A549 treated with ZK216348 at 1 μM for 4 hours (cell line): ENCODE measurements at places on chromosomes 12 and 14. TPM values are rescaled to one million over a fixed set of nuclear protein-coding genes. Genes with fewer than 3 reads are reported as not detected.

The MUCL1 gene
- not detected in 5 replicates for total RNA-seq

The GLT1D1 gene
- not detected in 5 replicates for total RNA-seq

The TBC1D30 gene
- total RNA-seq = 1.2 to 2.1 TPM (median 1.8 TPM) in 5 replicates

The TMEM63C gene
- total RNA-seq = 1.1 to 3.3 TPM (median 2.2 TPM) in 5 replicates

The DLGAP5 gene
- 25.5 to 43.4 TPM (median 33.1 TPM) in 5 replicates for total RNA-seq

The PELI2 gene
- total RNA-seq = 0.49 to 1.8 TPM (median 1.0 TPM) in 5 replicates

The HELB gene
- total RNA-seq = 1.1 to 2.1 TPM (median 1.5 TPM) in 5 replicates

The COL2A1 gene
- total RNA-seq = 0.04 to 0.40 TPM in 2 of 5 replicates, not detected in the others

The C12orf50 gene
- total RNA-seq = not detected in 5 replicates

The KLRC1 gene
- 0.09 TPM in 1 of 5 replicates, not detected in the others for total RNA-seq

The TAS2R8 gene
- total RNA-seq = not detected in 5 replicates

The MANSC1 gene
- 3.6 to 4.3 TPM (median 3.7 TPM) in 5 replicates for total RNA-seq
